Frontal cortex (tissue), 4 donors: ENCODE measurements at places on chromosomes 16 and 17. TPM values are rescaled to one million over a fixed set of nuclear protein-coding genes. Genes with fewer than 3 reads are reported as not detected.

The CRISPLD2 gene
- total RNA-seq = 3.3 TPM

The PIRT gene
- total RNA-seq = under 0.01 TPM

The NDUFB10 gene
- total RNA-seq = 76.6 TPM

The KRT27 gene
- total RNA-seq = not detected

The DUSP14 gene
- total RNA-seq = 15.1 TPM

The CDC27 gene
- 153 TPM for total RNA-seq

The CCL8 gene
- not detected for total RNA-seq

The WFIKKN2 gene
- total RNA-seq = 3.7 TPM

The C17orf78 gene
- total RNA-seq = not detected

The KCNJ16 gene
- total RNA-seq = 6.9 TPM

The CPNE7 gene
- total RNA-seq = 15.1 TPM

The CCL5 gene
- not detected for total RNA-seq

The CD300A gene
- 2.4 TPM for total RNA-seq

The HS3ST2 gene
- 4.1 TPM for total RNA-seq

The NOG gene
- 7.7 TPM for total RNA-seq

The SDR42E1 gene
- total RNA-seq = 0.41 TPM

The PLEKHH3 gene
- 2.0 TPM for total RNA-seq

The UNC13D gene
- total RNA-seq = 0.41 TPM

The KRTAP4-5 gene
- not detected for total RNA-seq

The FOXN1 gene
- not detected for total RNA-seq

The TOM1L2 gene
- 16.7 TPM for total RNA-seq

The DOC2A gene
- 11.8 TPM for total RNA-seq

The CIBAR2 gene
- 0.41 TPM for total RNA-seq
